Cardiac atrium fibroblast (primary cell): ENCODE measurements at places on chromosomes 4 and X. TPM values are rescaled to one million over a fixed set of nuclear protein-coding genes. Genes with fewer than 3 reads are reported as not detected.

KDR gene
- 9.9 and 13.1 TPM in 2 replicates for total RNA-seq

WDR19 gene
- total RNA-seq: 12.8 and 19.9 TPM in 2 replicates

RTL5 gene
- 1.3 and 2.6 TPM in 2 replicates for total RNA-seq

CHRNA9 gene
- not detected in 2 replicates for total RNA-seq

TXK gene
- not detected in 2 replicates for total RNA-seq

MSX1 gene
- 0.65 and 0.90 TPM in 2 replicates for total RNA-seq

VSIG4 gene
- not detected in 2 replicates for total RNA-seq
